ENCODE measurements at places on chromosomes 11 and 22. TPM values are rescaled to one million over a fixed set of nuclear protein-coding genes. Genes with fewer than 3 reads are reported as not detected.

DNA sequence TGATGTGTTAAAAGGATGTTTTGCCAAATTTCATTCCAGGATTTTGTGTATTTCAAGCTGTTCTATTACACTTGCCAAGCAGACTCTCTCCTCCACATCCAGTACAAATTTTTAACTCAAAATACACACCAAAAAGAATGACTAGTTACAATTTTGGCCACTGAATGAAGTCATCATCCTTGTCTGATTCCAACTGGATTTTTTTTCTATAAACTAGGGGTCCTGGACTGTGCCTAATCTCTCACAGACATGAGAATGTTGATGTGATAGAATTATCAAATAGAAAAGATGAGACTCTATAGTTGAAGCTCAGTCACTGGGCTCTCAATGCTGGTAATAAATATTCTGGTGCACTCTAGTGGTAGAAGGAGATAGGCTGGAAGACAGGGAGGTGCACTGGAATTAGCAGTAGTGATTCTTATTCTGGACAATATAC lies 85.8 kb downstream of the FANCF start:
- H3K27ac ChIP-seq: no peak overlapping the region
- H3K27me3 ChIP-seq: no peaks in the 10 kb centered on the region
- no peaks in the 10 kb centered on the region for H3K36me3 ChIP-seq
- DNase-seq: no peak
- H3K4me3 ChIP-seq: no peak overlapping the region

DNA sequence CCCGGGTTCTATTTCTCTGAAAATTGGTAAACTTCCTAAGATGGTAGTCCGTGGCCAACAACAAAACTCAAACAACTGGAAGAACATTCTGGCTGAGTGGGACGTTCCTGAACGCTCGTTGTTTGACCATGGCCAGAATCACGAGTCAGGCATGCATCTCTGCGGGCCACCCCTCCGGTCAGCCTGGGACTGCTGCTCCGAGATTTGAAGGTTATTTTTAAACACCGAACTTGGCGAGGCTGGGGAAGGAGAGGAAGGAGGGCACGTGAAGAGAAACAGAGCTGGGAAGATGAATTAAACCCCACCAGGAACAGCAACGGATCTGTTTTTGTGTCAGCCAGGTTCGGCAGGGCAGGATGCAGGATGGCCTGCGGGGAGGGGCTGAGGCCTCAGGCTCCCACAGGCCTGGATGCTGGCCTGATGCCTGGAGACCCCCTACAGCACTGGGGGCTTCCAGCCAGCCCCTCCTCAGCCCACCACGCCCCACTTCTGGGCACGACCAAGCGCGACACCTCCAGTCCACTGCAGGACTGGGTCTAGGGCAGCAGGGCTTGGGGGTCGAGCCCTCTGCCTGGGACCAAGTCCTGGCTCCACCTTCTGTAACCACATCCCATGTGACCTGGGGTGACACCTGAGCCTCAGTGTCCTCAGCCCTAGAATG lies 5.1 kb downstream of the SHISAL1 start:
- no peak for DNase-seq
- no peak overlapping the region for H3K27ac ChIP-seq
- no peaks in the 10 kb centered on the region for H3K27me3 ChIP-seq
- no peaks in the 10 kb centered on the region for H3K36me3 ChIP-seq
- H3K4me3 ChIP-seq: no peak overlapping the region

- peak overlapping the region; percentile 2 for H3K27ac ChIP-seq
- H3K4me3 ChIP-seq: no peak overlapping the region
- H3K27me3 ChIP-seq: no peaks in the 10 kb centered on the region
- H3K4me1 ChIP-seq: peaks cover 41% of the 10 kb centered on the region
- H3K36me3 ChIP-seq: no peaks in the 10 kb centered on the region
These were observed 23.2 kb downstream of the RTN4R start for GRCh38 chr22:20244691-20245576.

GRCh38 chr11:119807402-119807801 lies 78.4 kb upstream of the NECTIN1 start:
- H3K27me3 ChIP-seq: peaks cover 6% of the 10 kb centered on the region
- H3K36me3 ChIP-seq: no peaks in the 10 kb centered on the region
- no peak overlapping the region for H3K4me3 ChIP-seq
- H3K4me1 ChIP-seq: no peaks in the 10 kb centered on the region
- no peak overlapping the region for H3K27ac ChIP-seq

GRCh38 chr11:69253028-69253427 lies 40.9 kb upstream of the MYEOV start:
- no peak overlapping the region for H3K27ac ChIP-seq
- no peaks in the 10 kb centered on the region for H3K36me3 ChIP-seq
- no peak overlapping the region for H3K4me3 ChIP-seq
- H3K27me3 ChIP-seq: peaks cover 3% of the 10 kb centered on the region
- no peak for DNase-seq

GRCh38 chr11:4433856-4434255 lies 15.2 kb upstream of the OR52K2 start:
- no peak for DNase-seq
- no peaks in the 10 kb centered on the region for H3K27me3 ChIP-seq
- no peaks in the 10 kb centered on the region for H3K36me3 ChIP-seq
- H3K27ac ChIP-seq: no peak overlapping the region
- H3K4me3 ChIP-seq: no peak overlapping the region
- no peaks in the 10 kb centered on the region for H3K4me1 ChIP-seq

DNA sequence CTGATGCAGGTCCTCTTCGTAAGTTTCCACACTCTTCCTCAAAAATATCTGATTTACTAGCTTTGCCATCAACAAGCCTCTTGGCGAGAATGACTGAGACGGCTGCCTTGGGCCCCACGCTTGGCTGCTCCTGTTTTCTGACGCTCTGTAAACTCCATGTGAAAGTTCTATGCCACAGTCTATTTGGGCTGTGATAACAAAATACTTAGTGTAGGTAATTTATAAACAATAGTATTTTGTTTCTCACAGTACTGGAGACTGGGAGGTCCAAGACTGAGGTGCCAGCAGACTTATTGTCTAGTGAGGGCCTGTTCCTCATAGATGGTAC lies 123.2 kb upstream of the SORL1-AS1 start:
- peaks cover 47% of the 10 kb centered on the region for H3K4me1 ChIP-seq
- no peak for DNase-seq
- no peaks in the 10 kb centered on the region for H3K27me3 ChIP-seq
- H3K36me3 ChIP-seq: no peaks in the 10 kb centered on the region
- peak overlapping the region; percentile 37 for H3K27ac ChIP-seq

DNA sequence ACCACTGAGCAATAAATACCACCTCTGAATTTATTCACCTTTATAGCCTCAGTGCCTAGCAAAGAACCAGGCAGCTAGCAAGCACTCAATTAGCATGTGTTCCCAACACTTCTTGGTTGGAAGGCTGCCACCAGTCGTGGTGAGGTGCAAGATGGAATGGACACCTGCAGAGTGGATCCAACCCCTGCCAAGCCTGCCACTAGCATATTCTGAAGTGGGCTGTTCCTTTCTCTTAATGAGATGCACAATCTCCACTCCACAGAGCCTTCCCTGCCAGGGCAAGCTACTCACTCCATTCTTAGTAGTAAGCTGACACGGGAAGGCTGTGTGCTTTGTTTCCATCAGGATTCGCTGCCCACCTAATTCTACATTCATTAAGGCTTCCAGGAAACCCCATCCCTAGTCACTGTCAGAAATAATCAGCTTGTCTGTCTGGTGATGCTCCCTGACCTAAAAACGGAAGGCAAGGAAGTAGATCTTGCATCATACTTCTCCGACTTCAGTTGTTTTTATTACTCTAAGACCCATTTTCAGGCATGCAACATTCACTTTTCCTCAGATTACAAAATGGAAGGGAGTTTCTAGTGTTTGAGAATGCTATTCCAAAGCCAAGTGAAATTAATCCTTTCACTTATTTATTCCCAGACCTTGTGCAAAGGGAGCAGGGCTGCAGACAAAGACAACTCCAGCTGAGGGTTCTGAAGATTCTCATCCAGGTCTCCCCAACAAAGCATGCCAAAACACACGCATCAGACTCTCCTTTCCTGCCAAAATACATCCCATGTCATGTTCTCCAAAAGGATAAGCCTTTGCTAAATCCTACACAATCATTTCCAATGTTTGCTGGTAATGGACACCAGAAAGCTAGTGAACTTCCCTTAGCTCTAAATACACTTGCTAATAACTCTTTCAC lies 128.0 kb downstream of the TENM4 start:
- H3K27me3 ChIP-seq: no peaks in the 10 kb centered on the region
- no peaks in the 10 kb centered on the region for H3K36me3 ChIP-seq
- H3K4me3 ChIP-seq: no peak overlapping the region
- H3K4me1 ChIP-seq: no peaks in the 10 kb centered on the region

- H3K27me3 ChIP-seq: no peaks in the 10 kb centered on the region
- H3K4me3 ChIP-seq: no peak overlapping the region
- H3K4me1 ChIP-seq: peaks cover 25% of the 10 kb centered on the region
These were observed 1.9 kb upstream of the CARD16 start for GRCh38 chr11:105046898-105047579.

- H3K27ac ChIP-seq: no peak overlapping the region
- no peaks in the 10 kb centered on the region for H3K36me3 ChIP-seq
- H3K4me1 ChIP-seq: peaks cover 21% of the 10 kb centered on the region
- no peak for DNase-seq
These were observed 3.6 kb upstream of the WT1 start for GRCh38 chr11:32438866-32439489.

DNA sequence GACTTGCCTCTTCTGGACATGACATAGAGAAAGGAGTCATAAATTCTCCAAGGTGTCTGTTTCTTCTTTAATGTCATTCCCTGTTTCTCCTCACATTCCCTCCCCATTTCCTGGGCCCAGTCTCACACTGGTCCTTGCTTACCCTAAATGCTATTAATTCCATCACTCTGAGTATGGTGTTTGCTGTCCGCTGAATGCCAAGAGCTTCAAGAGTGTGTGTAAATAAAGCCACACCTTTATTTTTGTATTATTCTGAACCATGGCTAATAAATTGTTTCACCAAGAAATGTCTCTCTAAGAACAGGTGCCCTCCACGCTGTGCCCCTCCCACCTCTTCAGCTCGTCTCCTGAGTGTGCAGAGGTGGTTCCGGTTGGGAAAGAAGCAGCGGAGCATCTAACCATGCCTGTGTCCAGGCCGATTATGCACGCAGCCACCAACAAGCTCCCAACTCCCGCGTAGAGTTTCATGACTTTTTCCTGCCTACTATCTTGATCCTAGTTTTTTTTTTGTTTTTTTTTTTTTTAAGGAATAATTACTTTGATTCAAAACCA lies 8.6 kb downstream of the TMEM121B start:
- H3K27me3 ChIP-seq: no peaks in the 10 kb centered on the region
- no peak for DNase-seq
- no peak overlapping the region for H3K27ac ChIP-seq
- H3K4me3 ChIP-seq: no peak overlapping the region
- H3K4me1 ChIP-seq: peaks cover 31% of the 10 kb centered on the region
- H3K36me3 ChIP-seq: peaks cover 30% of the 10 kb centered on the region

- no peaks in the 10 kb centered on the region for H3K27me3 ChIP-seq
- no peak overlapping the region for H3K27ac ChIP-seq
- H3K4me3 ChIP-seq: no peak overlapping the region
- peaks cover 16% of the 10 kb centered on the region for H3K4me1 ChIP-seq
These were observed 14.8 kb downstream of the EXT2 start for GRCh38 chr11:44110231-44110679.

- DNase-seq: no peak
- H3K4me3 ChIP-seq: no peak overlapping the region
- no peaks in the 10 kb centered on the region for H3K27me3 ChIP-seq
These were observed 48.8 kb downstream of the SMCO4 start for GRCh38 chr11:93494357-93494756.

DNA sequence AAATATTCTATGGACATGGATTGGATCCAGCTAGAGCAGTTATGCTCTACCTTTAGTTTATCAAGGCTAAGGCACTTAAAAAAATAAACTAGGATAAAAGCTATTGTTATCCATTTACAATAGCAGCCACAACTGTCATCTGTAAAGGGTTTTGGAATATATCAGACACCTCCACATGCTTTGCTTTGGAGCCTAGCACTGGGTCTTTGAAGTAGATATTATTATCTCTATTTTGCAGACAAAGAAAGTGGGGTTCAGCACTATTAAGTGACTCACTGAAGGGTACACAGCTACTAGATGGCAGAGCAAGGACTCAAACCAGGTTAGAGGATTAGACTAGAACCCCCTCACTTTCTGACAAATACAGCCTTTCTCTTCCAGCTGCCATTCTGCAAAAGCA lies 82.0 kb downstream of the KCNJ1 start:
- no peak overlapping the region for H3K4me3 ChIP-seq
- H3K36me3 ChIP-seq: peaks cover 65% of the 10 kb centered on the region
- no peaks in the 10 kb centered on the region for H3K4me1 ChIP-seq
- DNase-seq: no peak
- no peaks in the 10 kb centered on the region for H3K27me3 ChIP-seq
- H3K27ac ChIP-seq: no peak overlapping the region

GRCh38 chr11:128261011-128261421 lies 326.3 kb downstream of the ETS1 start:
- H3K27me3 ChIP-seq: no peaks in the 10 kb centered on the region
- no peaks in the 10 kb centered on the region for H3K36me3 ChIP-seq
- no peak overlapping the region for H3K27ac ChIP-seq
- no peak for DNase-seq
- H3K4me1 ChIP-seq: no peaks in the 10 kb centered on the region

DNA sequence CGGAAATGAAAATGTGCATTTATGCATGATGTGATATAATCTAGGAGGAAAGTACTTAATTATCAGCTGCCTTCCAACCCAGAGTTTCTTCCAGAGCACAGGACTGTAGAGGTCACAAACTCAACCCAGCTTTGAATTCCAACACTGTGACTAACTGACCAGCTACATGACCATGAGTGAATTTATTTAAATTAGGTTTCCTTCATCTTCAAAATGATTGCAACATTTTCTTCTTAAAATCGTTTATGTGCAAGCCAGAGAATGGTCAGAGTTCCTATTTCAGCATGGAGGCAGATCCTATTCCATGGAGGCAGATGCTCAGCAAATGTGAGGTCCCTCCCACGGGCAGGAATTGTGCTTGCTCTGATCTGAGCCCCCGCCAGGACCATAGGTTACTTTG lies 42.4 kb downstream of the OSBP start:
- H3K27me3 ChIP-seq: no peaks in the 10 kb centered on the region
- DNase-seq: no peak
- H3K36me3 ChIP-seq: peaks cover 41% of the 10 kb centered on the region
- no peaks in the 10 kb centered on the region for H3K4me1 ChIP-seq
- no peak overlapping the region for H3K4me3 ChIP-seq

- H3K4me3 ChIP-seq: peak overlapping the region; percentile 66
- no peaks in the 10 kb centered on the region for H3K27me3 ChIP-seq
- peaks cover 19% of the 10 kb centered on the region for H3K4me1 ChIP-seq
- H3K36me3 ChIP-seq: no peaks in the 10 kb centered on the region
- DNase-seq: peak; percentile 48
These were observed 255 bp upstream of the SYNGR1 start for GRCh38 chr22:39349506-39349966.

The GAL3ST3 gene
- not detected for total RNA-seq

The NCAM1 gene
- 3.5 TPM for total RNA-seq

The MUC5B gene
- total RNA-seq: 57.5 TPM

The KCNE3 gene
- 34.9 TPM for total RNA-seq

The ISX gene
- not detected for total RNA-seq

The GSTT2B gene
- 7.3 TPM for total RNA-seq

The GGTLC3 gene
- 8.0 TPM for total RNA-seq

All from lower lobe of right lung (tissue), 2 donors.